ENCODE measurements at places on chromosomes 1 and 21.

- DNase-seq: peak; percentile 37
Observed at GRCh38 chr1:220791956-220792355, 5.2 kb downstream of the MTARC1 start.

DNA sequence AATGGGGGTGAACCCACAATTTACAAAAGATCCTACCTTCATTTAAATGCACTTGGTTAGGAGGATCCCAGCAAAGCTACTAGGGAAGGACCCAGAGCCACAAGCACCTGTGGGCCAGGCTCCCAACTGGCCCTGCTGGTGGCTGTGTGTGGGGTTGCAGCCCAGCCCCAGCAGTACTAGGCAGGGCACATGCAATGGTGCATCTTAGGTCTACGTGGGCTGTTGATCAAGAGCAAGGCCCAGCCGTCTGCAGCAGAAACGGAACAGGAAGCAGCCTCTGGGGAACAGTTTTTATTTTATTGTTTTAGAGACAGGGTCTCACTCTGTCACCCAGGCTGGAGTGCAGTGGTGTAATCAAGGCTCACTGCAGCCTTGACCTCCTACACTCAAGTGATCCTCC lies 134.1 kb upstream of the RAB4A start:
- DNase-seq: no peak

- peak; percentile 3 for DNase-seq
Observed at GRCh38 chr1:62962901-62963776, 179.2 kb downstream of the ATG4C start.

- DNase-seq: no peak
Observed at GRCh38 chr1:205542367-205542766, 37.9 kb downstream of the CDK18 start.

DNA sequence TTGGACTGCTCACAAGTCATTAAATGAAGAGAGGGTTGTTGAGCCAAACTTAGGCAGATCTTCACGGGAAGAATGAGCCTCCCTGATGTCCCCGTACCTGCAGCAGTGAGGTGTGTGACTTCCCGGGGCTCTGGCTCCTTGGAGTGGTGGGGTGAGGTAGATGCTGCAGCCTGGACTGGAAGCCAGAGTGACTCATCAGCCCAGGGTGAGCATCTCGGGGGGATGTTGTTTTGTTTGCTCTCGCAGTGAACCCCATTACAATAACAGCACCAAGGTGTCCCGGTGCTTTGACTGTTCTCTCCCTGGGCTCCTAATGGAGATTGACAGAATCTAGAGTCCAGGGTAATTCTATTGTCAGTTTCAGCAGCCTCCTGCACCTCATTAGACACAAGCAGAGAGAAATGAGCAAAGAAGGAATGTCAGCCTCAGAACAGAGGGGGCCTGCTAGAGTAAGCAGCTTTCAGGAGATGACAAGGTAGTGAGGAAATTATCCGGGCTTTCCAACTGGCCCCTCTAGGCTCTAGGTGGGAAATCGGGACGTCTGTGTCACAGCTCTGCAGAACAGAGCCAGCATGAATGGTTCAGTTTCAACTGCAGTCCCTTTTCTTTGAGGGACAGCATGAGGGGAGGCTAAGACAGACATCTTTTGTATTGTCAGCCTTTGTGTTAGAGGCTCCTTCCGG lies 36.0 kb upstream of the LRRN2 start:
- DNase-seq: no peak

GRCh38 chr1:27999055-27999454 lies 39.3 kb downstream of the XKR8 start:
- no peak for DNase-seq

- DNase-seq: no peak
Observed at GRCh38 chr1:174982971-174983689, 16.6 kb upstream of the CACYBP start.

DNA sequence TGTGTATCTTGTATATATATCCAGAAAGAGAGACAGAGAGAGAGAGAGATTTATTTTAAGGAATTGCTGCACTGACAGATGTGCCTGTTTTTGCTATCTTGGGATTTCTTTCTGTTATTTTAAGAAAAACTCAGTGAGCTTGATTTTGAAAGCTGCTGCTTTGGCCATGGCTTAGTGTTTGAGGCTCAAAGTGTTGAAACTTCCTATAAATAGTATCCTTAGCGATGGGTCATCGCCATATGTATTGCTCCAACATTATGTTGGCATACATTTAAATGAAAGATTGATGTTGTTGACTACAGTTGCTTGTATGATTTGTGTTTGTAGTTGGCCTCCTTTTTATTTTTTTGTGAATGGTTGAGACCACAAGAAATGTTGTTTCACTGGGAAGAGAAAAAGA lies 29.0 kb upstream of the NTPCR start:
- DNase-seq: peak; percentile 24

DNA sequence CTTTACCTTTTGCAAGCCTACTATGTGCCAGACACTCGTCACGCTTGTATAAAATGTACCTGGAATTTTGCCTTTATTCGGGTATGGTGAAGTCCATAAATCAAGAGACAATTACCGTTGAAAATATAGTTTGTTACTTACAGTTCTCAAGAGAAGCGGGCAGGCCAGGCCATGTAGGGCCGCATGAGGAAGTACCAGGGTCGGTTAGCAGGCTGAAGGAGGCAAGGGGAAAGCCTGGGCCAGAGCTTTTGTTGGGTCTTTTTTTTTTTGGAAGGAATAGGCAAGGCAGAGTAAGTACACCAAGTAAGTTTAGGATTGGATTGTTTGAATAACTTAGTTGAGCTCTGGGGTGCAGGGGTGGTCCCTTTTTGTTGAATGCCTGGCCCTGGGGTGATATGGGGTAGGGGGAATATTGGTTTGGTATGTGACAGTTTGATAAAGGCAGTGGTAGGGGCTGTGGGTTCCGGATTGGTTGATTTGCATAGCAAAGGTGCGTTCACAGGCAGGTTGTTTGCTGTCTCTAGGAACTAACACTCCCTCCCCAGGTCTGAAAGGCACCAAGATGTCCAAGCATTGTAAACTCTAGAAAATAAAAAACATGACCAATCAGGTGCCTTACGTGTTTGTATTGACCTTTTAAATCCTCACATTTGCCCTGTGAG lies 80.7 kb downstream of the KAZN start:
- DNase-seq: no peak

DNA sequence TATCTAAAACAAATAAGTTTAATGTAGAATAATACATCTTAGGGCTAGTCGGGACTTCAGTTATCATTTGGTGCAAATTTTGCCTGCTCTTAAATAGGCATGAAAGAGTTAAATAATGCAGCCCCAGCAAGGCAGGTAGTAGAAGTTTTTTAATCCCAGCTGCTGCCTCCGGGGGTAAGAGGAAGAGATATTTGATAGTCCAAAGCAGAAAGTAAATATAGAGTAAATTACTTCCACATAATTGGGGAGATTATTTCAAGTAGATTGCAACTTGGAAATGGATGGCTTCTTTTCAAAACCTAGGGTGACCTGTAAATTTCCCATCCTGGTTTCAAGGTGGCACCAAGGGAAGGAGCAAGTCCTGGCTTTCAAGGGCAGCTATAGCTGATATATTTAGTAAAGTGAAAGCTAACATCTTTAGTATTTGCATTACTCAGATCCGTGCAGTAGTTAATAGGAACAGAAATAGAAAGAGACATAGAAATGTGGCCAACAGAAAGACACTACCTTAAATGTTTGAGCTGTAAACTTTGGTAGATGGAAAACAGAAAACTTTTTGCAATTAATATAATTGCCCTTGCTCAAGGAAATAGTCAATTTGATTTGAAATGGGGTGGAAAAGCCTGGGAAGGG lies 109.1 kb downstream of the LMO4 start:
- DNase-seq: no peak

DNA sequence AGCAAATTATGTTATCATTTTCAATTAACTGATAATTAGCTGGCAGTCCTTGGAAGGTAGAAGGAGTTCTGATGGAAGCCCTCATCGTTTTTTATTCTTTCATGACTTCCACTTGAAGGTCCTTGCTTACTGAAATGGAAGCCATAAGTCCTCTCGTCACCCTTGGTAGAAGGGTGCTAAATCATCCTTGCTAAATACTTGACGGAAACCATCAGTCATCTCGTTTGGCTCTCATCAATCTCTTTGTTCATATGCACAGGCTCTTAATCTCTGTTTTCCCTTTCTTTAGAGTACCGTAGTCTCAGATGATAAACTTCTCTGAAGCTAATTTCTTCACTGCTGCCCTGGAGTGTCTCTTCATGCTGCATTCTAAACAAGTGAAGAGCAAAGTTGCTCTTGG lies 34.5 kb downstream of the UCK2 start:
- no peak for DNase-seq

GRCh38 chr21:26581818-26582217 lies 8.7 kb upstream of the CYYR1 start:
- DNase-seq: no peak

- no peak for DNase-seq
Observed at GRCh38 chr21:39523399-39523798, 71.6 kb downstream of the SH3BGR start.

DNA sequence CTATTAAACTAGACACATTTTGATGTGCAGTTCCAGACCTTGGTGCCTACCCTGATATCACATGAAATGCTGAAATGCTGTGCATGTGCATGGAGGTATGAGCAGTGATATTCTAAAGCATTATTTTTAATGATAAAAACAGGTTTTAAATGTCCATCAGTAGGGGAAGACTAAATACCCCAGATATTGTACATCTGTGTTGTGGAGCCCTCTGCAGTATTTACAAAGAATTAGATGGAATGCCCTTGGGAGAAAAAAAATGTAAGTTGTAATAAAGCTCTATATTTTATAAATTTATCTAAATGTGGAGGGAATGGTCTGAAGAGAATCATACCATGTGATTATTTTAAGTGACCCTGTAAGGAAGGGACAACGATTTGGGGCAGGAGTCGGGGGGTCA lies 39.1 kb upstream of the IGSF5 start:
- DNase-seq: no peak

DNA sequence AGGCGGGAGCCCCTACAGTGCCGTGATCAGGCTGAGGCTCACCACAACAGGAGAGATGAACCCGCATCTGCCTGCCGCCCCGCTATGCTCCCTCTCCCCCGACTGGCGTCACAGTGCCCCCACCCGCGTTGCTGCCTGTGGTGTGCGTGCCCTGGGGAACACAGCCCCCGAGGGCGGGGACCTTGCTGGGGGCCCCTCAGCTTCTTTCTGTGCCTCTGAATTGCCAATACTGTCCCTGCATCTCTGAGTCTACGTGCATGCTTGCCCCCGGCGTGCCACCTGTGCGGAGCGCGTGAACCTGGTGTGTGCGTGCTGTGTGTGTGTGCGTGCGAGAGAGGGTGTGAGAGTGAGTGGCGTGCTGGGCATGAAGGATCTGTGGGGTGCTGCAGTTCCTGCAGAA lies 10.3 kb downstream of the PARS2 start:
- DNase-seq: no peak

GRCh38 chr1:202247837-202248795 lies 54.5 kb downstream of the LGR6 start:
- DNase-seq: no peak

DNA sequence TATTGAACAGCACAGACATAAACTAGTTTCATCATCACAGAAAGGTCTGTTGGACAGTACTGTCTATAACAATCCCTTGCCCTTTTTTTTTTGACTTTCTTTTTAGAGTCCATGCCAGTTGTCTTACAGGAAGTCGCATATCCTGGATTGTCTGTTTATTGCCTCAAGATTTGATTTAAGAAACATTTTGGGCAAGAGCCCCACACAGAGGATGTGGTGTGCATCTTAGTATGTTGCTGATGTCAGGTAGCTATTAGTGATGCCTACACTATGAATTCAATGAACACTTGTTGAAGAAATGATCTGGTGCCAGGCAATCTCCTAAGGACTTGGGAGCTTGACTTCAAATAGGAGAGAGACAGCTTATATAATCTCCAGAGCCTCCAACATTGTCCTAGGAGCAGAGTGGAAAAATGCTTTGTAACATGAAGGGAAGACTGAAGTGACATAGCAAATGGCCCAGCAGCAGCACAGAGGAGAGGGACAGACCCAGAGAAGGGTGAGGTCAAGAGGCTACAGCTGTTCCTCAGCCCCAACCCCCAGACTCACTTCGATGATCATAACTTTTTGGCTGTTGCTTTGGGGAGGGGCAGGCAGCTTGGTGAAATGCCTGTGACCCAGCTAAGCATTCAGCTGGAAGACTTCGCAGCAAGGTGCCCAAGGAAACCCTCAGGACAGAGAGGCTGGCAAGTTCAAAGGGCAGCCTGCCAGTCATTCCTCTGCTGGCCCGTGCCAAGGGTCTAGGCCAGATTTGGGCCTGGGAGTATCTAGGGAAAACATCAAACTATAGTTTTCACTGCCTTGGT lies 7.5 kb upstream of the RAB29 start:
- no peak for DNase-seq

- no peak for DNase-seq
Observed at GRCh38 chr1:41175546-41175945, 66.6 kb downstream of the SCMH1 start.

- no peak for DNase-seq
Observed at GRCh38 chr1:6108937-6109614, 63.4 kb downstream of the KCNAB2 start.

DNA sequence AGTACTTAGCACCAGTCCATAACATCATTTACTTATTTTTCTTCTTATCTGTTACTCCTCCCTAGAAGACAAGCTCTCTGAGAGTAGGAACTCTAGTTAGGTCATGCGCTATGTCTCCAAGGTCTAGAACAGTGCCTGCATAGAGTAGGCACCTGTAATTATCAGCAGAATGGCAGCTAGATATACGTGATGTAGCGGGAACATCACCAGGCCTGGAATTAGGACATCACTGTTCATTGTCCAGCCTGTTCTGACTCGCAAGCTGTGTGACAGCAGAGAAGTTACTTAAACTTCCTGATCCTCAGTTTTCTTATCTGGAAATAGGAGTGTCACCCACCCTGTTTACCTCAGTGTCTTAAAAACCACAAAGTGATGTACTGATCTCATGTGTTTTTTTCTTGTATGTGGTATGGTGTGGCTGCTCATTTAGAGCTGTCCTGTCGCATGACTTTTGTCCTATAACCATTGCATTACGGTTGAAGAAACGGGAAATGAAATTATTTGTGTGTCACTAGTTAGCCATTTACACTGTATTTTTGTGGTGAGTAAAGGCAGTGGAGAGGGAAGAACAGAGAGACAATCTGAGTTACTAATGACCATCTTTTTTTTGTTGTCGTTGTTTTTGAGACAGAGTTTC lies 37.1 kb upstream of the EXO1 start:
- no peak for DNase-seq

DNA sequence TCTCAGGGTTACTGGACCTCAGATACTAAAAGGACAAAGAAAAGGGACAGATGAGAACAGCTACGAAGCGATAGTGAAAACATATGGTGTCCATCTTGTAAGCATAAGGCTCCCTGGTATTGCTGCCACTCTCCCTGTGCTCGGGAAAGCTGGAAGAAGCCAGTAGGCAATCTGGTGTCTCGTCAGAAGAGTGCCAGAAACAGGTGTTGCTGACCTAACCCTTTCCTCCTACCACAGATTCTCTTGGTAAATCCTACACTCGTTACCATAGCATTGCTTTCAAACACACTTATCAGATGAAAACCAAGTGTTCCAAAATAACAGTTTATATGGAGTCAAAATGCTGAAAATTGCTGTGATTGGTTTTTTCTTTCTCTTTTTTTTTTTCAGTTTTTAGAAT lies 146.3 kb downstream of the NRIP1 start:
- no peak for DNase-seq

All from right lung (tissue), 10 donors.